ENCODE measurements at places on chromosomes 3 and 15.

- DNase-seq = no peak
These were observed 214.9 kb downstream of the TCF12 start for GRCh38 chr15:57133127-57133968.

- no peak for DNase-seq
These were observed 400.0 kb upstream of the C2CD4B start for GRCh38 chr15:62564886-62565633.

GRCh38 chr3:127393131-127393820, 105.4 kb upstream of the PRR20G start:
- DNase-seq = no peak

GRCh38 chr15:25624504-25625177, 185.8 kb upstream of the UBE3A start:
- no peak for DNase-seq

DNA sequence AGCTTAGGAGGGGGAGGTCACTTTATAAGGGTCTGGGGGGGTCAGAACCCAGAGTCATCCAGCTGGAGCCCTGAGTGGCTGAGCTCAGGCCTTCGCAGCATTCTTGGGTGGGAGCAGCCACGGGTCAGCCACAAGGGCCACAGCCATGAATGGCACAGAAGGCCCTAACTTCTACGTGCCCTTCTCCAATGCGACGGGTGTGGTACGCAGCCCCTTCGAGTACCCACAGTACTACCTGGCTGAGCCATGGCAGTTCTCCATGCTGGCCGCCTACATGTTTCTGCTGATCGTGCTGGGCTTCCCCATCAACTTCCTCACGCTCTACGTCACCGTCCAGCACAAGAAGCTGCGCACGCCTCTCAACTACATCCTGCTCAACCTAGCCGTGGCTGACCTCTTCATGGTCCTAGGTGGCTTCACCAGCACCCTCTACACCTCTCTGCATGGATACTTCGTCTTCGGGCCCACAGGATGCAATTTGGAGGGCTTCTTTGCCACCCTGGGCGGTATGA, at the start of gene RHO:
TSS of gene RHO (plus strand) at position 51 of the 512 bp plus-strand sequence. CDS start at position 146, 95 bp downstream.
- DNase-seq = no peak

GRCh38 chr3:105533960-105534359, 167.3 kb downstream of the ALCAM start:
- DNase-seq = no peak

DNA sequence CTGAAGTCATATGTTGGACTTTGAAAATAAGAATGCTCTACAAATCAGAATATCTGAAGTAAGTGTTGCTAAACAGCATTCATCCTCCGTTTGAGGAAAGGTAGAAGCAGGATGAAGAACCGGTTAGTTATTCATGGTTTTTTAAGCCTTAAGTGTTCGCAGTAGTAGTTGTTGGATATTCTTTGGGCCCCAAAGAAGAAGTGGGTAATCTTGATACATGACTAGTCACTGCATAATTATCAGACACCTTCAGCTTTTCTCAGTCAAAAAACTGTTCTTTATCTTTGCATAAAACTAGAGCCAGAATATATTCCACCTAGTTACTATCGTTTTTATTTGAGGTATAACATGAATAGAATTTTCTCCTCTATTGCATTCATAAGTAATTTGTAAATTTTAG, 13.8 kb downstream of the RAB5A start:
- DNase-seq = no peak

DNA sequence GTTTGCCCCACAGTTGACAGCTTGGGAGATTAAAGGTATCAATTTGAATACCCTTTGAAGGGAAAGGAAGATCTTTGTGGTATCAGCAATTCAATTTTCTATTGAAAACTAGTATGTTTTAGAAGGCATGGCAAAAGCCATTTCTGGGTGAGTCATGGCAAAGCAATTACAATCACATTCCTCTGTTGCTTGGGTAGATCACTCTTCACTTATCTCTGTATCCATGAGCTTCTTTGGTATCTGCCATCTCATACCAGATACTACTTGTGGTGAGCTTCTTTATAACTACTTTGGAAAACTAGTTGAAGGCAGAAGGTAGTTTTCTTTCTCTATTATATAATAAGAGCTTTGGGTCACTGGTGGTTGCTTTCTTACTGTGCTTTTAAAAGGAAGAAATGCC, 28.3 kb upstream of the LSAMP start:
- no peak for DNase-seq

DNA sequence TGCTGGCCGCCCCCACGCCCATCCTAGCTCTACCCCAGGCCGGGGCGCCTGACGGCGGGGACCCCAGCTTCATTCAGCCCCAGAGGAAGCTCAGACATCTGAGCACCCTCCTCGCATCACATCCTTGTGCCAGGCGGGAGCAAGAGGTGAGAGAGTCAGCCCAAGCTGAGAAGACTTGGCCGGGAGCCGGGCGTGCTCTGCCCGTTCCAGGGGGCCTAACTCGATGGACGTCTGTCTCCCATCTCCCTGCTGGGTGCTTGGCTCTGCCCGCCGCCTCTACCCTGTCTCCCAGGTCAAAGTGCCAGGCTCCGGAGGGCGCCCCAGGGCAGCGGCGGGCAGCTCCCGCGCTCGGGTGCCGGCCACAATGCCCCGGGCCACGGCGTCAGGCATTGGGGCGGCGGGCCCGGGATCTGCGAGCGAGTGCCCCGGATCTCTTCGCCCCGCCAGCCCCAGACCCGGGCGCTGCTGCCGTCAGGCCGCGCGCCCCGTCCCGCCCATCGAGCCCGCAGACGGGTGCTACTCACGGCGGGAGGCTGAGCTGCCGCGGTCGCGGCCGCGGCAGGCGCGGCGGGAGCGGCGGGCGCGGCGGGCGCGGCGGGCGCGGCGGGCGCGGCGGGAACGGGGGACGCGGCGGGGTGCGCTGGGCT, 388 bp downstream of the DAPK2 start:
- no peak for DNase-seq

DNA sequence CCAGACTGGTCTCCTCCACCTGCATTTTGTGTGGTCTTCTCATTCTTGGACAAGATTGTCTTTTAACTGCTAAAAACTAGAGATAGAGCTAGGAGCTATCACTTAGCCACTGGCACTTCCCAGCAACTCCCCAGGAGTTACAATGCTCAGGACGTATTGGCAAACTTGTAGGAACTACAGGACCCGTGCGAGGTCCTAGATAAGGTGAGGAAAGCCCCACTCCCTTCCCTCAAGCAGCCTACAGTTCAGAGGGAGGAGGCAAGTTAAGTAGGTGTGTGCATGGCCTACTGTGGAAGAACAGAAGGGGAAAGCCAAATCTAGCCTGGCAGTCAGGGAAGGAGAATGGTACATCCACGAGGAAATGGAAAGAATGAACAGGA, 504.7 kb upstream of the PROK2 start:
- DNase-seq = no peak

DNA sequence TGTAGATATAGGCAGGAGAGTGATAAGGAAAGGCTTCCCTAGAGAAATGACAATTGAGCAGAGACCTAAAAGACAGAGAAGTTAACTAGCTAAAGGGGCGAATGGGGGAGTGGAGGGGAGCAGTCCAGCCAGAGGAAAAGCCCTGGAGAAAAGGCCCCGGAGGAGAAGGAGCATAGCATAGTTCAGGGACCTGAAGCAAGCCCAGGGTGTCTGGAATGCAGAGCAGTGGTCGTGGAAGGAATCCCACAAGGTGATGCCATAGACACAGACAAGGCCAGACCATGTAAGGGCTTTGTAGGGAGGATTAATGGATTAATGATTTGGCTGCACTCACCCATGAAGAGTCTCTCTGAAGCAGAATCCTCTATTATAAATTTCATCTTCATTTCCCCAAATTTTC, 45.8 kb upstream of the LRRN1 start:
- DNase-seq = no peak

- DNase-seq = no peak
These were observed 43.5 kb downstream of the LPP start for GRCh38 chr3:188197388-188197847.

DNA sequence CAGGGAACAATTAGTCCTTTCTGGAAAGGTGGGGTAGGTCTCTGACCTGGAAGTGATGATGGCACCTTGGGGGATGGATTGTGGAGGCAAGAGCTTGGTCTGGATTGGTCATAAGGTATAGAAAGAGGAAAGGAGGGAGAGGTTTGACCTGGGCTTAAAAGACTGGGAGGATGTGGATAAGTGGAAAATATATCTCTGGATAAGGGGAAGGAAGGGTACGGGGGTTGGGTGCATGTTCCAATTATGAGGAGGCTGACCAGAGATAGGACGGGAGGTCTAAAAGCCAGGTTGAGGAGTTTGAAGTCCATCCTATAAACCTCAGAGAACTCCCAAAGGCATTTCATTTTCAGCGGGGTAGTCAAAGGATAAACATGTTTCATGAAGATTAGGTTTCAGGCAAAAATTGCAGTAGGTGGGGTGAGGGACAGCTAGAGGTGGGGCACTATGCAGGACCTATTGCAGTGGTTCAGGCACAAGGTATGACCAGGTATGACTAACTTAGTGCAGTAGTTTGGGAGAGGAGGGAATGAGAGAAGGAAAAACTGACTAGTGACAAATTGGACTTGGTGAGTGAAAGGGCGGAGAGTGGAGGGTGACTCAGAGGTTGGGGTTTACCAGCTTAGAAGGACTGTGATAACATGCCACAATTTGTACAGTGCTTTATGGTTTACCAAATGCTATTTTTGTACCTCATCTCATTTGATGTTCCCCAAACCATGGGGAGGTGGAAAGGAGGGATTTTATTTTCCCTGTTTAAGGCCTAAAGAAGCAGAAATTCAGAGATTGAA, 10.7 kb downstream of the PDE8A start:
- DNase-seq = no peak

DNA sequence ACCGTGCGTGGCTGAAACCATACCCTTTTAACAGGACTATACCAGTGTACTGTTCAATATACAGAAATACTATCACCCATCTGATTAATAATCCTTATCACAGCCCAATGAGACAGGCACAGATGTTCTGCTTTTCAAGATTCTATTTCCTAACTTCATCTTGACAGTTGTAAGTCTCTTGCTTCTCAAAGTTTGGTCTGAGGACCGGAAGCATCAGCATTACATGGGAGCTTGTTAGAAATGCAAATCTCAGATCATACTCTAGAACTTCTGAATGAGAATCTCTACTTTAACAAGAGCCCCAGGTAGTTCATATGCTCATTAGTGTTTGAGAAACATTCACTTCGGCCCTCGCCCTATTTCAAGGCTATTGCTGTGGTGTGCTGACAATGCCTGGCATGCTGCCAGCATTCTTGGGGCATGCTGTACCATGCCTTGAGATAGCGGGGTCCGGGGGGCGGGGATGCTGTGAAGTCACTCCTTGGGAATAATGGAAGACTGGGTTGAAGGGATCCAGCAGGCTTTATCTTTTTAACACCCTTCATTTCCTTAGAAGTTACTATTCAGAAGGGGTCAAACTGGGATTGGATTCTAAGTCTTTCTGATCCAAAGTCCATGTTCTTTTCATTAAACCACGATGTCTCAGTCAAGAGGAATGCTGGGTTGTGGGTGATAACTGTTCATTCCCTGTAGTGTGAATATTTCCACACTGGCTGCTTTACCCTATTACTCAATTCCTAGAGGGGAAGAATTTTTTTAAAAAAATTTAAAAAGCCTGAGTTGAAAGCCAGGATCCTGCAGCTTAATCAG, 194.7 kb downstream of the LPP start:
- peak; percentile 98 for DNase-seq

DNA sequence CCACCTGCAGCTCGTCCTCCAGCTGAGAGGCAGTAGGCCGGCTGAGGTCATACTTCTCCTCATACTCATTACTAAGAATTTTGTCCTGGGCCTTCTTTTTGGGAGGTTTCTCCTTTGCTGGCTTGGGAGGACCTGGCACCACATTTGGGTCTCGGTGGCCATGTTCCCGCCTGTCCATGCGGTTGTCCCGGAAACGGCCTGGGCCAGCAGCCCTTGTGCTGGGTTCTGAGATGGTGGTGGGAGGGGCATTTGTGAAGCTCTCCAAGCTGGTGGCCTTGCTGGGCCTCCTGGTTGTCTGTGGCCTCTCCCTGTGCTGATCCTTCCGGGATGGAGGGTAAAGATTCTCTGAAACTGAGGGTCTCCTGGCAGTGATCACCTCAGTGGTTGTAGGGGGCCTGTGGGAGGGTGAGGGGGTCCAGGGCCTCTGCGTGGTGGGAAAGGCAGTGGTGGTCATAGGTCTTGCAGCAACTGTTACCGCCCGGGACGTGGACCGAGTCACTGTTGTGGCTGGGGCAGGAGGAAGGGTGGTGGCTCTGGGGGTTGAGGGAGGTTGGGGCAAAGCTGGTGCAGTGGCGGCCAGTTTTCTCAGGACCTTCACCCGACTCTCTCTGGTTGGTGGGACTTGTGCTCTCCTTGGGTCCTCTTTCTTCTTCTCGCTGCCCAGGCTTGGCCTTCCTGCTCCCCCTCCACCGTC, 2.5 kb downstream of the CCDC80 start:
- DNase-seq = no peak

DNA sequence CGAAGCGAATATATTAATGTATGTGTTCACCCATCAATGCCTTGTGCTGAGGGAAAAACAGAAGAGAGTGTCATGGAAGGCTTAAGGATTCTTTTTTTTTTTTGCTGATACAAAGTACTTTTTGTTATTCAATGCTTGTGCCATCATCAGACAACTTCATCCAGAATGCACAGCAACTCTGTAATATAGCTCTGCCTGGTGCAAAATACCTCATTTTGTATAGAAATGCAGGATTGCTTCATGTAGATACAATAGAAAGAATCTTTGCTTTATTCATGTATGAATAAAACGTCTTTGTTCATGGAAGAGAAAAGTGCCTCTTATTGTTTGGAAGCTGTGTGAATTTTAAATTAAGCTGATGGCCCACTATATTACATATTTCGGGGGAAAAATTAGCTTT, 62.9 kb downstream of the SH3GL3 start:
- DNase-seq = no peak

DNA sequence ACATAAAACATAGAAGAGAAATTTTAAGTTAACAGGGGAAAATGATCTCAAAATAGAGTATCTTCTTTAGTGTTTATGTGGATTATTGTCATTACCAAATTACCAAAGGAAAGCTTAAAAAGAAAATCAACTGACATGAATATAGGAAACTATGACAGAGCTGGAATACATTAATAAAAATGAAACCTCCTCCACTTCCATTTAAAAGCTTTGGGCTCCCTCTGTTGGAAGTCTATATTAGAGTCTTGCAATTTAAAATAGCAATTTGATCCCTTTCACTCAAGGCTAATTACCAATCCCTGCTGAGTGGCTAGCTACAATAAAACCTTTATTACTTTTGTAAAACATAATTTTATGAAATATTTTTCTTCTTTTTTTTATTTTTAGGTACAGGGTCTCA, 61.4 kb upstream of the IMPG2 start:
- peak; percentile 22 for DNase-seq

- no peak for DNase-seq
These were observed 897.2 kb upstream of the ARPP21 start for GRCh38 chr3:34742151-34742550.

GRCh38 chr3:121592856-121593702, at the start of gene FBXO40:
FBXO40 (plus strand) TSS chr3:121593379; CDS start chr3:121620576, 27,197 bp downstream.
- DNase-seq = no peak

DNA sequence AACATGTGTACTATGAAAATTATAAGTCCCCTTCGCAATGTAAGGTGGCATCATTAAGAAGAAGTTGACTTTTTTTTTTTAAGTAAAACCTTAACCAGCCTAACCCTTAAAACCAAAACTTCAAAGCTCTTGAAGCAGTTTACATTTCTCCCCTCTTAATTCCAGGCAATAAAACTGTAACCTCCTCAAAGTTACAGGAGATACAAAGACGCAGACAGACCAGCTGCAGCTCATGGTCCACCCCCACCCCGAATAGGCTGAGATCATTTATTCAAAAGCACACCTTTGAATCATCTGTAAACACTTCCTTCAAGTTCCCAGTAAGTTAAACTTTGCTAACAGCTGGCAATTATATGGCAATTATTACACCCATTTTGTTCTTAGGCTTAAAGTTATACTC, 414.5 kb downstream of the ERC2 start:
- no peak for DNase-seq

- no peak for DNase-seq
These were observed 135.2 kb downstream of the VGLL4 start for GRCh38 chr3:11508346-11509172.
